ENCODE measurements at places on chromosomes 1 and 21.
A peak's percentile ranks its signal among the peaks of the same experiment; 100 is the strongest.

GRCh38 chr21:37006486-37007291 is at the start of gene RIPPLY3:
TSS of gene RIPPLY3 (plus strand) at chr21:37006702. CDS start at chr21:37006773, 71 bp downstream.
- peak; percentile 38 for DNase-seq

DNA sequence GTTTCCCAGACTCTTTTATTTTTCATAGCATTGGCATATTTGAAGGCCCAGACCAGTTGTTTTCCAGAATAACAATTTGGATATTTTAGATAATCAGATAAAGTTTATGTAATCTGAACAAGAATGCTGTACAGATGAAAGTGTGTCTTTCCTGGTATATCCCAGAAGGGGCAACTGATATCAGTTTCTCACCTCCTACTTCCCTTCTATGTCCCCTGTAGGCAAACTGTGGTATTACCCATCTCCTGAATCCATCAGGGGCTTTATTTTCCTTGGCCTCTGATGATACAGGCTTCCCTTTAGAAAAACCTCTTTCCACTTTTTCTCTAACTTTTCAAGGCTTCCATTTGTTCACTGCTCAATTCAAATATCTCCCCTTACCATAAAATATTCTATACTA is 87.5 kb upstream of the RGS1 start:
- DNase-seq = no peak

DNA sequence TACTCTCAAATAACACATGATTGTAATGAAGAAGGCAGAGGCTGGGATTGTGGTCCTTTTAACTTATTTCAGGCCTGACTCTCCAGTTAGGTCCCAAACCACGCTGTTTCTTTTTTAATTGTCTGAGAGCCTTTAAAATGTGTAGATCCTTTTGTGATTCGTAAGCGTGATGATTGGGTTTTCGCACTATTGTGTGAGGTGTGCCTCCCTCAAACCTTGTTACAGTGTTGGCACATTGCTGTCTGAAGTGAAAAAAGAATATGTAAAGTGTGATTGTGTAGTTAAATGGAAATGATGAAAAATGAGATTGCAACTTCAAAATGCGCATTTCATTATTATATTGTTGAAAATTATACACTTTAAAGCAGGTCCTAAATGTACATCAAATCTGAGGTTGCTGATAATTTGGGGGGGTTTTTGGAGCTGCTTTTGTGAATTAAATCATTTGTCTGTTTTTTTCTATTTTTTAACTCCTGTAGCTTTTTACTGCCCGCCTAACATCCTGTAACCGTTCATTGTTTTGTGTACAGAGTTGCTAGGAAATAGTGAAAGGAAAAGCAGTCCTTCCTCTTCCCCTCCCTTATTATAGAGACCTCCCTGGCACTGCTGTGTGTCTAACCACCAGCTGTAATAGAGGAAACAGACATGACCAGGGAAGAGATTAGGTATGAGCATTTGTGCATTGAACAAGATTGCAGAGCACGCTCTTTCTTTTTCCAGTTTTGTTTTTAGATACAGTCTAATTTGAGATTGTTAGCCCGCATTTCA is 43.3 kb downstream of the IARS2 start:
- DNase-seq = no peak

DNA sequence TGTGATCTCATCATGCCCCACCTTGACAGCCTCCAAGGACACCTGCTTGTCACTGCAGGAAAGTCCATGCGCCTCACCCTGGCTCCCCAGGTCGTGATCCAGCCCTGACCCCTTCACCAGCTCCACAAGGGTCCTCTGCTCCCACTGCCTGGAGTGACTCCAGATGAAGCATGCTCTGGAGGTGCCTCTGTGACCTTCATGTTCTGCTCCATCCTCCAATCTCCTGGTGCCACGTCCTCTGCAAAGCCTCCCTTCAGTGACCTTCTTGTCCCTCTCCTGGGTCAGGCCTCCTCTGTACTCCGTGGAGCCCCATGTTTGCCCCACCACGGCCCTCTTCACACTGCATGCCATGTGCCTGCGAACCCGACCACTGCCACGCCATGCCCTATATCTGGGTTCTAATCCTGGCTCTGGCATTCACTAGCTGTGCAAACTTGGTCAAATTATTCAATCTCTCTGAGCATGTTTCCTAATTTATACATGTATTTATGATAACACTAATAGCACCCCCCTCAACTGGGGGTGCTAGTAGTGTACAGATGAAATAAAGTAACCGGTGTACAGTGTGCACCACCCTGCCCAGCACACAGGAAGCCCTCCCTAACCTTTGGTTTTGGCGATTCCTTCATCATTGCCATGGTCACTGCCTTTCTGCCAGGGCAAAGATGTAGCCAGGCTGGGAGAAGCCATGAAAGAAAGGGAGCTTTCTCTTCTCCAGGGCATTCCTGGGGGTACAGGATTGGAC is 77.4 kb downstream of the STUM start:
- no peak for DNase-seq

GRCh38 chr1:212004895-212005608 is 30.3 kb downstream of the INTS7 start:
- DNase-seq = no peak

DNA sequence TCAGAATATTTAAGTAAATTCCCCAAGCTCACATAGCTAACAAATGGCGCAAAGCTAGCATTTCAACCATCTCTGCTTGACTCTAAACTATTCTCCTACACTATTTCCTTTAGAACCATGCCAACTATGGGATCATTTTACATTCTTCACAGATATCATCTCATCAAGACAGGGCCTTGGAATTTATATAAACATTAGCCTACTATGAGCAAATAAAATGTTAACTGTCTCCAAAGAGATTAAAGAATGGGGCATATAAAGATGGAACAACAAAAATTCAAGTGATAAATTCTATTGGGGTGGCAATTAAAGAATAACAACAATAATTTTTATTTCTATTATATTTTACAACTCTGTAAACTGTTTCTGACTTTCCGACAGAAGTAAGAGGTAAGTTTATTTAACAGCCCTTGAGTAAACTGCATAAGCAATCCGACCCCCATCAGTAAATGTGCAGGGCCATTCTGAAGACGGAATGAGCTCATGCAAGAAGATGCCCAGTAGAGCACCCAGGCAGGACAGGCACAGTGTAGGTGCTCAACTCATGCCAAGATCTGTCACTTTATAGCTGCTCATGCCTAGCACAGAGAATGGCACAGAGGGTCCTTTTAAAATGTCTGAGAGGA is 261.9 kb downstream of the VAV3 start:
- no peak for DNase-seq

DNA sequence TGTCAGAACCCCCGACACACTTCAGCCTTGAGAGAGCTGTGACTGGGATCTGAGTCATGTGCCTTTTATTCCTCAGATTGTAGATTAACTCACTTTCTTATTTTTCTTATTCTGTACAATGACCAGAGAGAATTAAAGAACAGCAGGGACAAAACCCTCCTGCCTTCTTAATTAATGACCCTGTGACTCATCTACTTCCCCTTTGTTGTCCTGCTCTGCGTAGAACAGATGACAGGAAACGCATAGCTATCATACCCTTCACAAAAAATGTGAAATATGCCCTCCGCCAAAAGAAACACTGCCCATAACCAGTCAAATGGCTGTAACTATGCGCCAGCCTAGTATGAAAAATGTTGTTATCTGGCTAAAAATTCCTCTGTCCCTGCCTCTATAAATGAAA is 9.1 kb upstream of the PADI2 start:
- peak; percentile 81 for DNase-seq

DNA sequence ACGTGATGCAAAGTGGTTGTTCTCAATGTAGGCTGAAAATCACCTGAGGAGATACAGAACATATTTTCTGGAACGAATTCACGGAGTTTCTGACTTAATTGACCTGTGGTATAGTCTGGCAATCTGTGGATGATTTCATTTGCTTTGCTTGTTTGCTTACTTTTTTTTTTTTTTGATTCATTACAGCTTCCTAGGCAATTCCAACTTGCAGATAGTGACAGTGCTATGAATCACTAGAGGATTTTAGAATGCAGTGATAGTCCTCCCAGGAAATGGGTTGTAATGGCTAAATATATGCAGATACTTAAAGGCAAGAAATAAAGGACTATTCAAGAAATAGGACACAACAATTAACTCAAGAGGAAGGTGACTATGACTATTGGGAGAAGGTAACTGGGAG is 1378.1 kb upstream of the PRMT6 start:
- no peak for DNase-seq

DNA sequence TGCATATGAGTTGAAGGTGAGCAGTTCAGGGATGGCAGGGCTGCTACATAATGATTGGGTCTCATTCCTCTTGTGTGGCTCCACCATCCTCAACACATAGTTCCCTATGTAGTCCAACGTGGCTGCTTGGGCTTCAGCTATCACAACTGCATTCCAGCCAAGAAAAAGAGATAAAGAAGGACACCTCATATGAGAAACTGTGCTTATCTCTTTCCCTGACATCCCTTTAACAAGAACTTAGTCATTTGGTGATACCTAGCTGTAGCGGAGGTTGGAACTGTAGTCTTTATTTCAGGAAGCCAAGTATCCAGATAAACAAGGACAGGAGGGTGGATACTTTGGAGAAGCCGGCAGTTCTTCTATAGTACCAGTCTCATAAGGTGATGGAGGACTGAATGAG is 42.7 kb upstream of the DNASE2B start:
- DNase-seq = no peak

DNA sequence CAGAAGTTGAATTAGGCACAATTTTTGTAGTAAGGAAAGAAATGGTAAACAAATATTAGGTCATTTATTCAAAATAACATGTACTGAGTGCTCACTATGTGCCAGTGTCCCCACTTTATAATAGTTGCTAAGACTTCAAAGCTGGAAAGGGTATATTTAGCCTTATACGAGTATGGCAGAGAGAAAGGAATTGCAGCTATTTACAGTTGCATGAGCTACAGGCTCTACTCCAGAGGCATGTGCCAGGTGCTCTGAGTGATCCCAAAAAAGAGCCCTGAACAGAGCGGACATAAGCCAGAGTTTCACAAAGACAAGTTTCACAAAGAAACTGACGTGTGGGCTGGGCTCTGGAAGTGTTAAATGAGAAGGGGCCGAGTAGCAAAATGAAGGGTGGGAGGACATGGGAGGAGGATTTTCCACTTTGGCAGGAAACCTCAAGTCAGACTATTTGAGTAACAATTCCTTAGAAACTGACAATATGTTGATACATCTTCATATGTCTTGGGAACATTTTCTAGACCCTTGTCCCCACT is 40.9 kb downstream of the FASLG start:
- no peak for DNase-seq

DNA sequence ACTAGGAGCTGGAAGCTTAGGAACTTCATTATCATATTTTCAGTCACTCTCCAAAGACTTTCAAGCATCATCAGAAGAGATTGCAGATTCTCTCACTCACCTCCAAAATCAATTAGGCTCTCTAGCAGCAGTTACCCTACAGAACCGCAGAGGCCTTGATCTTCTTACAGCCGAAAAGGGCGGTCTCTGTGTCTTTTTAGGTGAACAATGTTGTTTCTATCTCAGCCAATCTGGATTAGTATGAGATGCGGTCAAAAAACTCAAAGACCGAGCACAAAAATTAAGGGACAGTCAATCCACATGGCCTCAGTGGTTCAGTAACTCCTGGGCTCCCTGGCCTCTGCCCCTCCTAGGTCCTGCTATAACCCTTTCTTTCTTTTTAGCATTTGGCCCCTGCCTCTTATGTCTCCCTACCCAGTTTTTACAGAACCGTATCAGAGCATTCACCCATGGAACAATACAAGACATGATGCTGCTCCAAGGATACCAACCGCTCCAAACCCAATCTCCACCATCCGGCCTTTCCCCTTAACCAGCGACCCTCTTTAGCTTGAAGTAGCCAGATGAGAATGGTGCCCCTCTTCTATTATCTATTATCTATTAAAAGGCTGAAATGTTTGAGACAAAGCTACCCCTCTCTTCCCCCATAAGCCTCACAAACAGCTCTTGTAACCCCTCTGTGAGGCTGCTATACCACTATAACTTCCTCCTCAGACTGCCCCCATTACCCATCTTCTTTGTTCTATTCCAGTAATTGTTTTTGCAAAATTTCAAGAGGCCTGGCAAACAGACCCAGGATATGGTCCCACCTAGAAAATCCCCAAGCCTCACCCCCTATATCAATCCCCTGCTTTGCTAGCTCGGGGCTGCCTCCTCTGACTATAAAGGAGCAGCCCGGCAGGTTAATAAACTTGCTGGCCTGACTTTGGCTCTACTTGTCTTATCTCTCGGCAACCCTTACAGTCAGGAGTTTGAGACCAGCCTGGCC is 18.7 kb upstream of the CA6 start:
- DNase-seq = no peak

DNA sequence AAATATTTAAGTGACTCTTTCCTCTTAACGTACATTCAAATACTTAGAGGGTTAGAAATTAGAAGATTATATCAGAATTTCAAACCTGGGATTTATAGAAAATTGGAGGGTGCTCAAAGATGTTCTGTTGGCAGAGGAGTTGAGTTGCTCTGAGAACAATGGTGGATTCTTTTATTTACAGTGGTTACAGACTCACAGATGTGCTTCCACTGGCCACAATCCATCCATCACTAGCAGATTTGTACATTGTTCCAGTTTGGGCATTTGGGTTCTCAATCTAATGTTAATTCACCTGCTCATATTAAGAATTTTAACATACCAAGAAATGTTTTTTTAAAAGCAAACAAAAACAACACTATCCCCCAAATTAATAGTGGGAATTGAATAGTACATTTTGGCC is 23.5 kb downstream of the DNAJC6 start:
- DNase-seq = no peak

GRCh38 chr1:18923756-18924211 is 21.4 kb upstream of the ALDH4A1 start:
- peak; percentile 81 for DNase-seq

DNA sequence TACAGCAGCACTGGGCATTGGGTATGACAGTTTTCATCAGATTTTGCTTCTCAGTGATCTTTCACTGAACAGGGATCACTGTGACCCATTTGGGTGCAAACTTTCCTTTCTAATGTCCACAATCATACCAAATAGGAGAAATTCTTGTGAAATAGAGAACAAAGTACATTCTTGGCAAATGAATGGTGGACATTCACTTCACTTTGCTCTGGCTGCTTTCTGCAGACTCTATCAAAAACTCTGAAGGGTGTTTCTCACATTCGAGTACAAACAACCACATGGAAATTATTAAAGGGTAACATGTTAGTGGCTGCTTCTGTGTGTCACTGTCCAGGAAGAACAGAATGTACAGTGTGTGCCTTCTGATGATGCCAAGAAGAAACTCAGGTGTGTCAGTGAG is 61.9 kb upstream of the ADAM30 start:
- DNase-seq = no peak

DNA sequence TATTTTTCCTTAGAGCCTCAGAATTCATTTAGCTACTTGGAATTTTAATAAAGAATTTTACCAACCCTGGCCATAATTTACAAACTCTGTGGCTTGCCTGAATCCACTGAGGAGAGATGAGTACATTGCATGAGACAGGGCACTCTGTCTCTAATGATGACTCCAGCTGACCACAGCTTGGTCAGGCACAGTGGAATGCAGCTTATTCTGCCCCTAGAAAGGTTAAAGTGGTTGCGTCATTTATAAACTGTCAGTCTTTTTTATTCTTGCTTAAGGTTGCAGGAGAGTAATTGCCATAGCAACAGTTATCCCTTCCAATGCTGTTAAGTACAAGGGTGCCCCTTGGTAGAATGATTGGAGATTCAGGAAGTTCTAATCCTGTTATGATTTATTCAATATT is 28.3 kb downstream of the PDE4B start:
- peak; percentile 15 for DNase-seq

- peak; percentile 58 for DNase-seq
Measured at GRCh38 chr1:108852221-108852975, 4.5 kb downstream of the AKNAD1 start.

Measured in NB4 (cell line).